ENCODE measurements at places on chromosomes 12 and 14.

DNA sequence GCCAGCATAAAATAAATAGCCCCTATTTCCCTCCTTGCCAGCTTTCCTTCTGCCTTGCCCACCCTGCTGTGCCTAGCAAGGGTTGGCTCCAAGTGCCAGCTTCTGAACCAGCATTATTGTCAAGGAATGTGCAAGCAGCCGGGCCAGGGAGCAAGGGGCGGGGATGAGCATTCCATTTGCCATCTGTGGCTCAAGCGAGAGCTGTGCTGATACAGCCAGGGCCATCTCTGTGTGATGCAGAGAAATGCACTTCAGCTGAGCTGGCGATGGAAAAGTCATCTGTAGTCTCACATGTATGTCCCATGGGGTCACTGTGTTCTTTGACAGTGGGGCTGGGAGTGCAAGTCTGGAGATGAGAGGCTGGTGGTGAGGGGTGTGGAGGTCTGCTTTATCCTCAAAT, 137.3 kb downstream of the SUDS3 start:
- H3K4me1 ChIP-seq: no peaks in the 10 kb centered on the region
- no peaks in the 10 kb centered on the region for H3K36me3 ChIP-seq
- H3K27ac ChIP-seq: no peak overlapping the region
- no peak overlapping the region for H3K4me3 ChIP-seq
- peaks cover 5% of the 10 kb centered on the region for H3K27me3 ChIP-seq
- no peak for ATAC-seq

DNA sequence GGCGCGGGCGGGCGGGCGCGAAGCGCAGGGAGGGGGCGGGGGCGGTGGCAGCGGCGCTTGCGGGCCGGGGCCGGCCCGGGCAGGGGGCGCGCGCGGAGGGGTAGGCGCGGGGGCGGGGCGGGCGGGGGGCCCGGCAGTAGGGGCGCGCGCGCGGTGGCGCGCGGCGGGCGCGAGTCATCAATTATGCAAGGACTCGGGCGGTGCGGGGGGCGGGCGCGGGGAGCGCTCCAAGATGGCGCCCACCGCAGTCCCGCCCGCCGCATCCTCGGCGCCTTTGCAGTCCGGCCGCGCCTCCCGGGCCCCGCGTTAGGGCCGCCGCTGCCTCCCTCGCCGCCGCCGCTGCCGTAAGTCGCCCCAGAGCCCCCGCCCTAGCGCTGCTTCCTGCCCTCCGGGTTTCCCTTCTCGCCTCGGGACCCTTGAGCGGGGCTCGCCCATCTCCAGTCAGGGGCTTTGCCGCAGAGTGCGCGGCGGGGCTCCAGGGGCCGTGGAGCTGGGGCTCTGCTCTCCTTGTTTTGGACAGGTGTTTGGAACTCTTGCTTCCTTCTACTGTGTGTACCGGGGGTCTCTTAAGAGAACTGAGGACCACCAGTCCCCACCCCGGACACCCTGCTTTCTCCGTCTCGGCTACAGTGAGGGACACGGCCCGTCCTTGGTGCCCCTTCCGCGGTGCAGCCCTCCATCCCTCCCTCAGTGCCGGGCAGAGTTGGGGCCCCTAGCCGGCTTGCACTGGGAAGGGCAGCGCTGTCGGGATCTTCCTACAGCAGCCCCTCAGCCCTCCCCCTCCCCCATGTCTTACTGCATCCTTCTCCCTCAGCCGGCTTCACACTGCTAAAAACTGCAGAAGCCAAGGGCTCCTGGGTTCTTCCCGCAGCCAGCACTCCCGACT, at the start of gene SCN8A:
SCN8A (plus strand) TSS at position 218 of the 886 bp plus-strand sequence. CDS start 71,585 bp downstream, outside the sequence.
- peak within 1 kb of the TSS; percentile 87 for H3K4me3 ChIP-seq
- peak; percentile 72 for ATAC-seq
- H3K27ac ChIP-seq: no peak within 1 kb of the TSS
- no peaks in the 10 kb centered on the region for H3K36me3 ChIP-seq
- peaks cover 26% of the 10 kb centered on the region for H3K4me1 ChIP-seq
- H3K27me3 ChIP-seq: peaks cover 66% of the 10 kb centered on the region

DNA sequence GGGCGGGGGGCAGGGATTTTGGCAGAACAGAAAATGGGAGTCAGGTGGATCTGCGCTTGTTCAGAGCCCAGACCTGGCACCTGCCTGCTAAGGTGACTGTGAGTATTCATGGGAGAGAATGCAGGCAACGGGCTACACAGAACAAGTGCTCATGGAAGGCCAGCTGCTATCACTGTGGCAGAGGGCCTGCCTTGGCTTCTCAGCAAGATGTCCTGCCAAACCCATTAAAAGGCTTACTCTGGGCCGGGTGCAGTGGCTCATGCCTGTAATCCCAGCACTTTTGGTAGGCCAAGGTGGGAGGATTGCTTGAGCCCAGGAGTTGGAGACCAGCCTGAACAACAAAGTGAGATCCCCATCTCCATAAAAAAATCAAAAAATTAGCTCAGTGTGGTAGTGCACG, 21.0 kb downstream of the DIO3 start:
- H3K4me1 ChIP-seq: no peaks in the 10 kb centered on the region
- no peak overlapping the region for H3K4me3 ChIP-seq
- ATAC-seq: no peak
- no peaks in the 10 kb centered on the region for H3K36me3 ChIP-seq
- H3K27me3 ChIP-seq: peaks cover 6% of the 10 kb centered on the region

DNA sequence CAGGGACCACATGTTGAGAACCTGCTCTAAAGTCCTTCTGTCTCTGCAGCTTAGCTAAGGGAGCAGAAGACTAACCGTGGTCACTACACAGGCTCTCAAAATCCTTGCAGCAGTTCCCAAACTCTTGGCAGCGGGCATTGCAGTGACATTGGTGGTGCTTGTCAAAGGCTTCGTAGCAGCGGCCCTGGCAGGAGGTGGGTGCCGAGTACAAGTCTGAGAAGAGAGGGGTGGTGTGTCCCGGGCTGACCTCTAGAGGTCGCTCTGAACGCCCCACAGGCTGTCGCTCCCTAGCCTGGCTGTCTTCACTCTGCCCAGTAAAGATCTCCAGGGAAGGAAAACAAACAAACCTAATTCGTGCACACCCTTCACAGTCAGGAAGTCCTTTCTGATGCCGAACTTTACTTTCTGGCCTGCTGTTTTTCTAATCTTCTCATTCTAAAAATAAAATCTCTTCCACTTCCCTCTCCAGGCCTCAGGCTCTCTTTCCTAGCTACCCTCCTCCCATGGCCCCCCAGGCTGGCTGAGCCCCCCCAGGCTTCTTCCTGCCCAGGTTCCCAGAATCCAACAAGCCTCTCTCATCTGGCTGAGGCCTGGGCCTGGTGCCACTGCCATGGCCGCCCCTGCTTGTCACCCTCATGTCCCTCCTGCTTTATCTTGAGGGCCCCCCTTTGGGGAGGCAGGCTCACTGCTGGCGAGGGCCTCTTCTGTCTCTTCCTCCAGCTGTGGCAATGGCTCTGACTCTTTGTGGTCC, 7.7 kb downstream of the ENDOU start:
- H3K4me3 ChIP-seq: no peak overlapping the region
- peaks cover 25% of the 10 kb centered on the region for H3K36me3 ChIP-seq
- peaks cover 40% of the 10 kb centered on the region for H3K4me1 ChIP-seq

DNA sequence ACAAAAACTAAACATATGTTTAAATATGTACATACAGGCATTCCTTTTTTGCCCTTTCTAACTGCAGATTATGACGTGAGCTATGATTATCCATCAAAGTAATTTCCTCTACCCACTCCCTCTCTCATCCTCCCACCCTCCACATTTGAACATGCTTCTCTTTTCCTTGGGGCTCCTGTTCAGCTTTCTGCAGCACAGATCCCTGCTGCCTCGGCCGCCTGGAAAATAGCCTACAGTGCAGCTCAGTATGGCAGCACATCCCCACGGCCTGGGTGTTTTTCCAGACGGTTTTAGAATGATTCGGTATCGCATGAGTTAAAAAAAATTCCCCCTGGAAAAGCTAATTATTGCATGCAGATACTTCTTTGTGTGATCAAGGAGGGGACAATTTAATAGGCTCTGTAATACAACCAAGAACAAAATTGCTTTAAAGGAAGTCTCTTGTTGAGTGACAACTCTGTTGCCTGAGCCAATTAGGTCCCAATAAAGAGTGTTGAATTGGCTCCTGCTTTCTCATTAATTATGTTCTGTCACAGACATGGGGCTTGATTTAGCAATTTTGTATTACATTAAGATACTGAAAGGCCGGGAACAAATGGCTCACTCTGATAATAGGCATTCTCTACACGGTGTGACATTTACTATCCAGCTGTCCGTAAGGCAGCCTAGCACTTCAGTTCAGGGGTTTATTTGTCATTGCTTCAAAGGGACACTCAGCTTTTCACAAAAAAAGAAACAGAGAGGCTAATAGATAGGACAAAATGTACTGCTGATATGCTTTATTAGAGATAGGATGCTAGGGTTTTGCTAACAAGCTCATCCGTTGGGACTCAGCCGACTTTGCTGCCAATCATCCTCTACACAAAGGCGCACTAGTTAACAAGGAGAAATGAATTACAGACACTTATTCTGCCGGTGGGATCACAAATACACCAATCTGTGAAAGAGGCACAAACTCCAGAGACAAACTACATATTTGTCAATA, 285.8 kb upstream of the G2E3 start:
- ATAC-seq: no peak
- H3K27me3 ChIP-seq: no peaks in the 10 kb centered on the region
- no peak overlapping the region for H3K27ac ChIP-seq
- H3K4me3 ChIP-seq: no peak overlapping the region
- no peaks in the 10 kb centered on the region for H3K4me1 ChIP-seq
- H3K36me3 ChIP-seq: no peaks in the 10 kb centered on the region

DNA sequence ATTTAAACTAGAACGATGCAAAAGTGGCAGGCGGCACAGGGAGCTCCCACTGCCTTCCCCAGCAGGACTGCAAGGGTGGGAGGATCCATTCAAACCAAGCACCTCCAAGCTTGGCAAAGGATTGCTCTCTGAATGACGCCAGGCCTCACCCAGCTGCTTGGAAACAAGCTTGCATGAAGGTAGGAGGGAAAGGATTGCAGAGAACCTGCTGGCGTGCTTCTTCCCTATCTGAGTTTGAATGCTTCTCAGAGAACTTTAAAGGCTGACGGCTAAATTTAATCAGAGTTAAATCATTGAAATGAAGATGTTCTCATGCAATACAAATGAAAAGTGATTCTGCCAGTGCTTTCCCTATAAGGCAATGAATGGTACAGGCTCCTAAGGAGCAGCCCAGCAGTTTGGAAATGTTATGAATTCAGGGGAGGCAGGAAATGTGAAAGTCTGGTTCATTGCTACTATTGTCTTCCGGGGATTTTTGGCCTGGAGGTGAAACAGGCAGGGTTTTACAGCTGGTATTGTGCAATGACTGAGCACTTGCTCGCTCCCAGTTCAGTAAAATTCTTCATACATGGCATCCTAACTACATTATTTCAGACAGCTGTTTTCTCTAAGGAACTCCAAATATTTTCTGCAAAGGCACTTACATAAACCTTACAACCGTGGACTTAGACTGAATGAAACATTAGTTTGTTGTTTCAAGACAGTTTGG, 31.9 kb upstream of the DUSP6 start:
- peaks cover 5% of the 10 kb centered on the region for H3K27me3 ChIP-seq
- ATAC-seq: no peak
- H3K27ac ChIP-seq: no peak overlapping the region
- H3K4me3 ChIP-seq: no peak overlapping the region

- no peaks in the 10 kb centered on the region for H3K36me3 ChIP-seq
- no peaks in the 10 kb centered on the region for H3K4me1 ChIP-seq
- ATAC-seq: no peak
- no peak overlapping the region for H3K4me3 ChIP-seq
These were observed 6.2 kb upstream of the KRT84 start for GRCh38 chr12:52391618-52392002.

DNA sequence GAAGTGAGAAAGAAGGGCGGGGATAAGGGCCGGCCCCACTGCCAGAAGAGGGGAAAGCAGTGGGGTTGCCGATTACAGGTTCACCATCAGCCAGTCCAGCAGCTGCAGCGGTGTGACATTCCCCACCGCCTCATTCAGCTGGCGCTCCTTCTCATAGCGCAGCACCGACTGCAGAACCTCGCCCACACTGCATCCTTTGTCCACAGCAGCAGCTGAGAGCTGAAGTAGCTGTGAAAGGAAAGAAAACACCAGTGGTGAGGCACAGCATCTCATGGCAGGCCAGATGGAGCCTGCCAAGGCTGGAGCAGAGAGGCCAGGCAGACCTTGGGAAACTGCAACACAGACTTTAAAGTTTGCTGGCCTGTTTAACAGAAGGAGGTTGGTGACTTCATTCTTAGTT, 33.2 kb downstream of the AKAP3 start:
- H3K27ac ChIP-seq: no peak overlapping the region
- peaks cover 38% of the 10 kb centered on the region for H3K36me3 ChIP-seq
- no peaks in the 10 kb centered on the region for H3K27me3 ChIP-seq
- H3K4me1 ChIP-seq: no peaks in the 10 kb centered on the region

DNA sequence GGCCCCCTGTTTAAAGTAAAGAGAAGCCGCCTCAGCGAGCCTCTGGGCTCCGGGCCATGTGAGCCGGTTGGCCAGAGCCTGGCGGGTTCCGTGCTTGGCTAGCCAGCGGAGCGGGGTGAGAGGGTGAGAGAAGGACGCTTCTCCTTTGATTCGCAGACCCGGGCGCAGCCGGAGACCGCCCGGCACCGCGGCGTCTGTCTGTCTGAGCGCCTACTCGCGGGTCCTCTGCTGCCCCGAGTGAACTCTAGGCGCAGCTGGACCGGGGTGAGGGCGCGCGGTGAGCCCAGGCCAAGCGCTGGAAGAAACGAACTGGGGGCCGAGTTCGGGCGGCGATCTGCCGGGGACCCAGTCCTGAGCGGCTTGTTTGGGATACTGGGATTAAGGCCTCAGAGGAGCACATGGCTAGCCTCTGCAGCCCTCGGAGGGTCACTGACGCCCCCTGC, 41.4 kb upstream of the TBX5 start:
- peaks cover 98% of the 10 kb centered on the region for H3K27me3 ChIP-seq
- no peak overlapping the region for H3K27ac ChIP-seq
- no peak for ATAC-seq
- H3K4me3 ChIP-seq: no peak overlapping the region

DNA sequence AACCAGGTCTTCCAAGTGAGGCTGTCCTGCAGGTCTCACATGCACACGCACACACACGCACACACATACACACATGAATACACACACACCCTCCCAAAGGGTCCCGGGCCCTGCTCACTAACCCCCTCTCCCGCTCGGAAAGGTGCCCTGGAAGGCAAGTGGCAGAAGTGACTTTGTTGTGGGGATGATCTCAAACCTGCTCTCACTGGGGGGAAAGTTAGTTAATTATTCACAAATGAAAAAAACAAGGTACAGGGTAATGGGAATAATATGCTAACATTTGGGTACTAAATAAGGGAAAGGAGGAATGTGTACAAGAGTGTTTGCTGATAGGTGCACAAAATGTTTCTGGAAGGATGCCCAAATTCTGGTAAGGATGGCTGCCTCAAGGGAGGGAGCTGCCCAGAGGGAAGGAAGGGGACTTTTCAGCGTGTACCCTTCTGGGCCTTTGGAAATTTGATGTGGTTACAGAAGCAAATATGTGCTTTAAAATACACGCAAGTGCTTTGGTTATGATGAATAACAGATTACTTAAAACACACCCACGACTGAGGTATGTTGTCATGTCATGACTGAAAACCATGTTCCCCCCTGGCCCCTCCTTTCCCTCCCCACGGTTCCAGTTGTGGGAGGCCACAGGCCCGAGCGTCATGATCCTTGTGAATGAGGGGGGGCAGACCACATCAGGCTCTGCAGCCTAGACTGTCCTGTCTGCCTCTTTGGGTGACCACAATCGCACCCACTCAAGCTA, 43.3 kb upstream of the PLEKHG6 start:
- H3K27me3 ChIP-seq: peaks cover 9% of the 10 kb centered on the region
- peak; percentile 67 for ATAC-seq
- H3K27ac ChIP-seq: peak overlapping the region; percentile 79
- no peak overlapping the region for H3K4me3 ChIP-seq

Measured in stimulated activated memory B cell treated with anti-CD40 and anti-IgM and Interleukin-4, amounts not matched to agents 10 μg/mL and 1 μg/mL and 100 μg/mL, for 72 hours (primary cell).